ENCODE measurements at places on chromosomes 7 and 10.

DNA sequence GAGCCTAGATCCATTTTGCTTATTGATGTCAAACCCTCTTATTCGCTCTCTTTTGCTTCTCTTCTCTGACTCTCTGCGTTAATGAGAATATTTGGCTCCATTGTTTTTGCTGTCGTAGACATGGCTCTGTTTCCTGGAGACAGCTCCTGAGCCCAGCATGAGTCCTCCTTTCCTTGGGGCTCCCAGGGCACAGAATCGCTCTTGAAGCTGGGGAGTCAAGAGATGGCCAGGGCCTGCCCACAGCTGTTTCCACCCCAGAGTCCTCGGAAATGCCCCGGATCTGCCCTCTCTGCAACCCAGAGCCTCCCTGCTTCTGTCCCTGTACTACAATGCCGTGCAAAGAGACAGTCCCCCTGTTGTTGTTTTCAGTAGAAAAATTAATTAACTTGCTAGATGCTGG, 566.7 kb upstream of the FOXK1 start:
- DNase-seq = no peak

DNA sequence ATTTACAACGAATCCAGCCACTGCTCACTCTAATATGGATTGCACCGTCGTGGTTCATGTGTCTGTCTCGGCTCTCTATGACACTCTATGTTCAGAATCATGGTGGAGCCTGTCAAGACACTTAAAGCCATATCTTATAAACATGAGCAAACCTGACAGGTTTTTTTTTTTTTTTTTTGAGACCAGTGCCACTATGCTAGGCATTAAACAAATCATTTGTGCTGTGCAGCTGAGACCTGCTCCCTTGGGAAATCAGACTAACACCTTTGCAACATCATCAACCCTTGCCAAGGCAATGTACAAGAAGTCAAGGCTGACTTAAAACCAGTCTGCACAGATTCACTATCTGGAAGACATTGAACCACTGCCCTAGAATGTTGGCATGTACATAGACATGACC, 181.2 kb upstream of the ANK3 start:
- no peak for DNase-seq

- no peak for DNase-seq
These were observed 113.6 kb downstream of the EEPD1 start for GRCh38 chr7:36266683-36267082.

- no peak for DNase-seq
These were observed 48.1 kb upstream of the LRGUK start for GRCh38 chr7:134078991-134079390.

- DNase-seq = no peak
These were observed 63.8 kb upstream of the EBF3 start for GRCh38 chr10:130027716-130028464.

GRCh38 chr10:77922566-77923179, 3.9 kb downstream of the DLG5 start:
- DNase-seq = no peak

DNA sequence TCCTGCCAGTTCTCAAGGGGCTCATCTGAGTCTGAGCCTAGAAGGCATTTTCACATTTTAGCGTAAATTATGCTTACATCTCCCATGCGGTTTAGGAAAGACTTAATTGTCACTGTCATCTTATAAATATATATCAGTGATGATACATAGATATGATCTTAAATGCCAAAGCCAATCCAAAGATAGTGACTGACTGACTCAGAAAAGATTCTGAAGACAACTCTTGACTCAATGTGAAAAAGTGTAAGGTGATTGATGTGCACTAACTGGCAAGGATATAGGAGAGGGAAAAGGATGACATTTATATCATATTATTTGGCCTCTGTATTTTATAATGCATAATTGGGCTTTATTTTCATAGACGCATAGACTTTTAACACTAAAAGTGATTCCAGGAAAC, 84.9 kb upstream of the LRRN3 start:
- no peak for DNase-seq

- peak; percentile 86 for DNase-seq
These were observed 638.2 kb upstream of the IGFBP3 start for GRCh38 chr7:46559194-46559832.

DNA sequence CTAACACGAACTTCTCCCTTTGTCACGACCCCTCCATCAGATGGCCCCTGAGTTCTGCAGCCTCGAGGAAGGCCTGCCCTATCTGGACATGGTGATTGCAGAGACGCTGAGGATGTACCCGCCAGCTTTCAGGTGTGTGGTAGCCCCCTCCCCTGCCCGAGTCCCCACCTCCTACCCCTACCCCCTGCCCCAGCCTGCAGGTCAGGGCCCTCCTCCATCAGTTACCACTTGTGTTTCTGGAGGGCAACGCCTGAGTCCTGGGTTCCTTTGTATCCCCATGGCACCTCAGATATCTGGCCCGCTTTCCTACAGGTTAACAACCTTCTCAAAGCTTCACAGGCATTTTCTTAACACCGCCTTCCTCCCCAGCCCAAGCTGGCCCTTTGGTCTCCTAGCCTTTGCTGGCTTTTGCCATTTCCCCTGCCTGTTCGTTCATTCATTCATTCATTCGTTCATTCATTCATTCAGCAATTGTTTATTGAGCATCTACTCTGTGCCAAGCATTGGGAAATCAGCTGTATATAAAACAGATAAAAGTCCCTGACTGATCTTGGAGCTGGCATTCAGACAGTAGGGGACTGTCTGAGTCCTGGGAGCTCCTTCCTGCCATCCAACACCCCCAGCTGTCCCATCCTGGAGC, 55.6 kb downstream of the PARP12 start:
- no peak for DNase-seq

DNA sequence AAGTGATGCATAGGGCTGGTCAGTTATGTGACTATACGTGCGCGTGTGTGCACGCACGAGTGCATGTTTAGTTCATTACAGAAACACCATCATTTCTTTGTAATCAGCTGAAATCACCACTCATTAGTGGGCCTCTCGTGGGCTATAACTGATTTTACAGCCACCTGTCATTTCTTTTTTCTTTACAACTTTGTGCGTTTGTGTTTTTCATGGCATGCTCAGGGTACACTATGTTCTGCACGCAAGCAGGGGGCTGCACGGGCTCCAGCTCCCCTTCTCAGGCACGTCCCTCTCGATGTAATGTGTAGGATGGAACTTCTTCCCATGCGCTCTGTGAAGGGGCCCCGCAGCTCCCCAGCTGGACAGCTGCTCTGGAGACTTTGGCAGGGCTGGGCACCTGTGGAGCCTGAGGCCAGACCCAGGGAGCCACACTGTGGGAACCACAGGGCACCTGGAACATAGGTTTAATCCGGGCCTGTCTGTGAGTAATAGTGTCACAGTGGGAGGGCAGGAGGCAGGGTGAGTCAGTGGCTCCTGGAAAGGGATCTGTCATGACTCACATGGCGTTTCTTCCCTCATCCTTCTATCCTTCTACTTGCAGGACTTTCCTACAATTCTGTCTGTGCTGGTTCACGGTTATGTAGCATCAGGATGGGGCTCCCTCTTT, 4.9 kb downstream of the GCK start:
- peak; percentile 84 for DNase-seq

GRCh38 chr7:75856536-75856935, 22.3 kb upstream of the RHBDD2 start:
- no peak for DNase-seq

- DNase-seq = no peak
These were observed 349.7 kb downstream of the AUTS2 start for GRCh38 chr7:69947998-69948397.

- no peak for DNase-seq
These were observed 257.1 kb upstream of the KIAA1217 start for GRCh38 chr10:23951841-23952240.

- no peak for DNase-seq
These were observed 76.4 kb upstream of the BET1 start for GRCh38 chr7:94080551-94080950.

- DNase-seq = no peak
These were observed 27.8 kb downstream of the STN1 start for GRCh38 chr10:103890194-103890658.

DNA sequence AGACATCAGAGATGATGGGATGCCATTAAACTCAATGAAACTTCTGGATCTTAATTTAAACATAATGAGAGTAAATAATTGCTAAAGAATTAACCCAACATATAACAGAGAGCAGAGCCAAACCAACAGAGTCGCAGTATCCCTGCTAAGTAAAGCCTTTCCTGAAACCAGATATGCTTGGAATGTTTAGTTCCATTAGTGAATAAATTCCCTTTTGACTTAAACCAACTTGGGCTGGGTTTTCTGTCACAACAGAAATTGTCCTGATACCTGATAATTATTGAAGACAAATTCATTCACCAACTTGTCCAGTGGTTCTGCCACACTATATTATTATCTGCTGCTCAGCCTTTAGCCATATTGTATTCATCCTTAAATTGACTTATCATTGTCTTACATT, 286.7 kb downstream of the FZD1 start:
- no peak for DNase-seq

GRCh38 chr10:72098836-72099599, 10.7 kb upstream of the SPOCK2 start:
- DNase-seq = no peak

GRCh38 chr7:27101957-27102580, 414 bp downstream of the HOXA2 start:
- no peak for DNase-seq

DNA sequence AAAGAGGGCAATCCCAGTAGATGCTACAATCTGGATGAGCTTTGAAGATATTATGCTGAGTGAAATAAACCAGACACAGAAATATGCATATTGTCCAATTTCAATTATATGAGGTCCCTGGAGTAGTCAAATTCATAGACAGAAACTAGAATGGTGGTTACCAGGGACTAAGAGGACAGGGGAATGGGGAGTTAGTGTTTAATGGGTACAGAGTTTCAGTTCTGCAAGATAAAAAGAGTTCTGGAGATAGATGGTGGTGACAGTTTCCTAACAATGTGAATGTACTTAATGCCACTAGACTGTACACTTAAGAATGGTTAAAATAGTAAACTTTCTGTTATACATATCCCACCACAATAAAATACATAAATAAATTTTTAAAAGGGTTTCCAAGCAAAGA, 236.6 kb downstream of the ELMO1 start:
- no peak for DNase-seq

GRCh38 chr7:137798073-137798763, 48.6 kb downstream of the DGKI start:
- DNase-seq = no peak

DNA sequence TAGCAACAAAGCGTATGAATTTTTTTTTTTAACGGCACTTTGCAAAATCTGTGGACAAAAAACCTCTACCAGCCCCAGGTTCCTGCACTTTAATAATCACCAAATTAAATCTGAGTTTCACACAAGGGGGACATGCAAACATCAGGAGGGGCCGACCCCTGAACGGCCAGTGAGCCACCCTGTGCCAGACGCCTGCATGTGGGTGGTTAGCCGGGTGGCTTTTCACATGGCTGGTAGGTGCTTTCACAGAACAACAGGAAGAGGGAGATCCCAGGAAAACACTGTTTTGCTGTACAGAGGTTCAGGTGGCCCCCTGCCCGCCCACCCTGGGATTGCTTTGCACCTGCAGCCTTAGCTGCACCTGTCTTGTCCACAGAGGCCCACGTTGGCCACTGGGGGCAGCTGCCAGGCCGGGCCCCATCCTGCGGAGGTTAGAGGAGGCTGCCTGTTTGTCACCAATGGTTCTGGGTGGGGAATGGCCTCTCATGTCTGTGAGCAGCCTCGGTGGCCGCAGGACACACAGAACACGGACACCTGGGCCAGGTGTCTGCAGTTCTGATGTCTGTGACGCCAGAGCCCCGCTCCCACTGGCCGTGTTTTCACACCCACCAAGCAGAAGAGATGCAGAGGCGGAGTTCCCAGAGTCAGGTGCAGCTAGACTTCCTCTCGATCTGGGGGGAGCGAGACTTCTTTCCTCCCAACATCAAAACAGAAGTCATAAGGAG, 107.7 kb downstream of the FAM53B start:
- DNase-seq = no peak

DNA sequence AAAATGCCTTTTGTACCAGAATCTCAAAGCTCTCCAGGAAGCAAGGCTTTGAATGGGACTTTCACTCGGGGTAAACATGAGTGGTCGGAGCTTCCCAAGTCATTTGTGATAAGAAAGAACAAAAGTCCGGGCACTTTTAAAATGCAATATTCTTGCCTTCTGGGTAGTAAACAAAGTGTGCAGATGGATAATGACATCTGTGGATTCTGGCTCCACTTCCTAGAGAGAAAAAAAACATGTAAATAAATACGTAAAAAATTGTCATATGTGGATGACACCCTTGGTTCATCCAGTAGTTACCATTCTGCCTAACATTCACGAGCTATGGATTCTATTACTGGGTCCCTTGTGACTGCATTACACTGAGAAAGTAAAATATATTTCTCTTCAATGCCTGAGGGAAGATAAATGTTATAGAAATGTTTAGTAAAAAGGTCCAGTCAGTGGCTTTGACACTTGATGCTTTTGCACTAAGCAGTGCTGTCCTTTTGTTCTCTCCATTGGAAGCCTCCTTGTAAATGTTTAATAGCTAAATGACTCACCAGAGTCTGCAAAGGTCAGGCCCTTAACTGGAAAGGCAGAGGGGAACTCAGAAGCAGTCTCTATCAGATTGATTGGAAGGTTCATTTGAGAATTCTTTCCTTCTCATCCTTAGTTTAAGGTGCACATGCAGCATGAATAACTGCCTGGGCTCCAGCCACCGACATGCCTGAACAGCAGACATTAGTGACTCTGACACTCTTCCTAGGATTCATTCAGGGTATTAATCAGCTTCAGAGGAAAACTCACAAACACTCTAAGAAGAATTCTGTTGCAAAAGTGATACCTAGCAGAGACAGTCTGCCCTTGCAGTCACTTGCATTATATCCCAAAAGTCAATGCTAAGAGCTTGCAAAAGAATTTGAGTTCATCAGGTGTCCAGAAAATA, 11.7 kb upstream of the EDRF1 start:
- no peak for DNase-seq

DNA sequence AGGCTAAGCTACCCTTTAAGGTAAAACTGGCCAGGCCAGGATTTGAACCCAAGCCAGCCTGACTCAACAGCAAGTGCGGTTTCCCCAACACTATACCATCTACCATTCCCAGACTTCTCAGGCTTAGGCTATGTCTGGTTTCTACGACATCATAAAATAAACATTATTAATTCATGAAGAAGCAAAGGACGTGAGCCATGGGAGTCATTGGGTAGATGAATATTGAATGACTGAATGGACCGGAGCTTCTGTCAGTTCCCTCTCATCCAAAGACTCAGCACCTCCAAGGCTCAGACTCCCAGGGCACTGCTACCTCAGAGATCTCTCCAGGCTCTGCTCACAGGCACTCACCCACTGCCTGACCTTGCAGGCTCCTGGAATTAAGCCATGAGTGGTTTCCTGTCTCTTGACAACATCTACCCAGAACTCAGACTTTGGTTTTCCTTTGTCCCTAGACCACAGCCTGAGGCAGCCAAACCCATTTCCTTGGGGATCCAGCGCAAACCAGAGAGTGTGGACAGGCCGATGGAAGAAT, 64.6 kb upstream of the STEAP1B start:
- DNase-seq = peak; percentile 82

DNA sequence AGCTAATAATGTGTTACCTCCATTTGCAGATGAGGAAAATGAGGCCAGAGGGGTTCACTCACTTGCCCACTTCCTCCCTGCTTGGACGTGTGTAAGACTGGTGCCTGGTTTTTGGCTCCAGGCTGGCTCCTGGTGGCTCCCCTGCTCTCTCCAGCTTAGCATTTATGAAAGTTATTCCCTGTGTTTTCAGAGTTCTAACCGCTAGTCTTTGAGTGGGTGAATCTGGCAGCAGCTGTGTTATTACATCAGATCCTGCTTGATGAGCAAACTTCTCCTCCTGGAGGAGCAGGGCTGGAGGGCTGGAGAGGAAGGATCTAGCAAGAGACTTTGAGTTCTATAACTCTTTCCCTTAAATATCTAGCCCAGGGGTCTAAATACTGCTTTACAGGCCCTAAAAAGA, 80.9 kb upstream of the AGBL3 start:
- DNase-seq = peak; percentile 86

- DNase-seq = no peak
These were observed 175.2 kb downstream of the NSUN6 start for GRCh38 chr10:18476076-18476647.
